ENCODE measurements at places on chromosomes 7 and 10.

GRCh38 chr7:142560166-142560565, 189.1 kb upstream of the PRSS1 start:
- DNase-seq: no peak

GRCh38 chr10:61385231-61386001, 67.8 kb downstream of the TMEM26 start:
- no peak for DNase-seq

DNA sequence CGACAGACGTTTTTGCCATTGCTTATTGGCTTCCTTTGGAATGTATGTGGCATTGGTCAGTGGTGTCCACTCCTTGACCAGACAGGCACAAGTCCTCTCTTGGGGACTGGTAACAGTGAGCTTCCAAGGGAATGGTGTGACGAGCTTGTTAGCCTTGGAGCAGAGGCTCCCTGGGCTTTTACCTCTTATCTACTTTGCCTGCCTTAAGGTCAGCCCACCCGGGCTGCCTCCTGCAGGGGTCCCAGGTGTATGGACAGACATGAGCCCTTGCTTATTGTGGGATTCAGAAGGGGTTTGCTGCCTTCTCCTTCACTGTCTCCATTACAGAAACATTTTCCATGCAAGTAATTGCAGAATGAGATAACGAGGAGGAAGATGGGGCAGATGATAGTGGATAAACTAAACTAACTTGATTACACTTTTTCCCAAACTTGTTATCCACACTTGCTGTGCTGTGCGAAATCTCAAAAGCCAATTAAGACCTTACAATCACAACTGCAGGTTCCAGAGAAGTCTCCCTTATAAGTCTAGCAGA, 29.7 kb downstream of the PLPP4 start:
- DNase-seq: no peak

DNA sequence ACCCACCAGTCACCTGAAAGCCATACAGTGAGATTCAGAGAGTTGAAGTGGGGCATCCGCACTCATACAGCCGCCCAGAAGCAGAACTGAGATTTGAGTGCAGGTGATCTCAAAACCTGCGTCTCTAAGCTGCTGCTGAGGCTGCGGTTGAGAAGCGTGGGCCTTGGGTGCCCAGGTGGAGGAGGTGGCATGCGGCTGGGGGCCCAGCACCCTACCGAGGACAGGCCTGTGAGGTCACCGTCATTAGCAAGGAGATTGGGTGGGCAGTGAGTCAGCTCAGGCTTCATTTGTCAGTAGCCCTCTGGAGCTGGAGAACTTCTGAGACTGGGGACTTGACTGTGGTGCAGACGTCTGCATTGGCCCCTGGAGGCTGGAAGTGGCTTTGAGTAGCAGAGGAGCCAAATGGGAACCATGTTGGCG, 29.8 kb downstream of the ZMIZ1 start:
- DNase-seq: no peak

- DNase-seq: no peak
Measured at GRCh38 chr7:15561835-15562234, at the start of gene AGMO. TSS of gene AGMO (minus strand) at chr7:15562015.

GRCh38 chr7:123293710-123294109, 93.9 kb upstream of the SLC13A1 start:
- DNase-seq: no peak

- DNase-seq: no peak
Measured at GRCh38 chr7:135602304-135602703, 44.6 kb downstream of the NUP205 start.

DNA sequence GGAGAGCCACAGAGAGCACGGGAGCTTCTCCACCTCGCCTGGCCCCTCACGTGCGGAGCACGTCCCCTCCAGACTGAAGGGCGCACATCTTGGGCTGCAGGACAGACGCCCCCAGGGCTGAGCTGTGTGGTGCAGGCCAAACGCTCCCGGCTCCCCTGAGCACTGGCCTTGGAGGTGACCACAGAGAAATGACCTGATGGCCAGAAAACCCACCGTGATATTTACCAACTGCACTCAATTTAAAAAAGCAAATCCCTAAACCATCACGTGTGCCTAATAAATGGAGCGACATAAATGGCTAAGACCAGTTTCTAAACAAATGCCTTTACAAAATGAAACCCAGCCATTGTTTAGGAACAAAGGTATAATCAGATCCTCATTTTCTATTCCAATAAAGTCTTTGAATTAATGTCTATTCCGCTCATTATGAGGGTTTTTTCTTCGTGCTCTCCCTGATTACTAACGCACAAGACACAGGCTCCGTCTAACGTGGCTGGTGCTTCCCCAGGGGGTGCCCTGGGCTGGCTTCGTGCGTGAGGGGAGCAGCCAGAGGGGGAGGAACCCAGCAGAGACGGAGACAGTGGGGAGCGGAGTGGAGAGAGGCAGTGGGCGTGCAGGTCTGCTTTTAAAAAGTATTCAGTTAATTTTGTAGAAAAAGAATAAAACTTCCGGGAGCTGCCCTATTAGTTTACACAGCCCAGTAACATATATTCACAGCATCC, 190.3 kb downstream of the DNAJB6 start:
- no peak for DNase-seq

GRCh38 chr7:96637522-96637921, 72.1 kb downstream of the SEM1 start:
- no peak for DNase-seq

- no peak for DNase-seq
Measured at GRCh38 chr10:27723436-27723835, 22.2 kb downstream of the MKX start.

GRCh38 chr7:143413123-143413522, 4.5 kb upstream of the EPHA1 start:
- no peak for DNase-seq

DNA sequence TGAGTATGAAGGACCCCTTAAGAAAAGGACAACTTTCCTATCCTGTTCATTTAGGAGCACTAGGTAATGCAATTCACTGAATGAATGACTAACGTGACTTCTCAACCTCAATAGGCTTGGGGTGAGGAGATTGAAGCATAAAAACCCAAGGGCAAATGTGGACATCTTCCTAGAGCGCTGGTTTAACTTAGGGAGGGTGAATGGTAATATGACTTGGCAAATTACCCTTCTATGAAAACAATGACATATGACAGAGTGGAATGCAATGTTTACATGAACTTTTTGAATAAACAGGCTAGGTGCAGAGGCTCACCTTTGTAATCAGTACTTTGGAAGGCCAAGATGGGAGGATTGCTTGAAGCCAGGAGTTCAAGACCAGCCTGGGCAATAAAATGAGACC, 83.9 kb upstream of the ANK3 start:
- no peak for DNase-seq

- no peak for DNase-seq
Measured at GRCh38 chr10:70228491-70228890, 4.7 kb downstream of the PPA1 start.

All from CD4-positive, alpha-beta T cell (primary cell).